Keratinocyte (primary cell): ENCODE measurements at places on chromosomes 7 and 10.

DNA sequence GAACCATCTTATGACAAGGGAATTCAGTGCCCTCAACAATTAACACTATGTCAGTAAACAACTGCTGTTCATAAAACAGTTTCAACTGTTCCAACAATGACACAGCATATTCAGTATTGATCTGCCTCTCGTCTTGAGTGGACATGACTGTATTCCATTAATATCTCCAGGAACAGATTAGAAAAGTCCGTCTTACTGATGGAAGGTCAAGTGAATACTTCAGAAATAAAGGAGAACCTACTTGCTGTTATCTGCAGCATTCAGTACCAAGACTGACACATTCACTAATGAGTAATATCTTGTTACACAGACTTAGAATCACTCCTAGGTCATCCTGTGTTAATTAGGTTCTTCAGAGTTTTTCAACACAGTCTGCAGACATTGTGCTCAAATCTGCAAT lies 12.1 kb downstream of the KBTBD2 start:
- no peak for DNase-seq
- H3K4me3 ChIP-seq = no peak overlapping the region
- H3K36me3 ChIP-seq = peaks cover 6% of the 10 kb centered on the region
- no peaks in the 10 kb centered on the region for H3K27me3 ChIP-seq
- H3K4me1 ChIP-seq = no peaks in the 10 kb centered on the region

- H3K4me1 ChIP-seq = no peaks in the 10 kb centered on the region
- no peak for DNase-seq
- no peak overlapping the region for H3K27ac ChIP-seq
- H3K27me3 ChIP-seq = no peaks in the 10 kb centered on the region
Observed at GRCh38 chr7:13948019-13948801, 41.3 kb downstream of the ETV1 start.

- H3K27me3 ChIP-seq = no peaks in the 10 kb centered on the region
- no peak for DNase-seq
- no peak overlapping the region for H3K27ac ChIP-seq
- no peaks in the 10 kb centered on the region for H3K36me3 ChIP-seq
Observed at GRCh38 chr7:134372858-134373257, 56.1 kb upstream of the SLC35B4 start.

DNA sequence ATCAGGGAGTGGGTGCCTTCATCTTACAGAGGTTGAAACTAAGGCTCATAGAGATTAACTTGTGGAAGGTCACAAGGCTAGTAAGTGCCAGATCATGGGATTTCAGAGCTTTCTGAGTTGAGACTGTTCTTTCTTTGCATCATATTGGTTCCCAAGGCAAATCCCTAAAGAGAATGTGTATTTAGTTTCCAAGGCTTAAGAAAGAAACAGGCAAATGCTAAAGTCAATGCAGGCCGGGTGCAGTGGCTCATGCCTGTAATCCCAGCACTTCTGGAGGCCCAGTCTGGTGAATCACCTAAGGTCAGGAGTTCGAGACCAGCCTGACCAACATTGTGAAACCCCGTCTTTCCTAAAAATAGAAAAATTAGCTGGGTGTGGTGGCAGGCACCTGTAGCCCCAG lies 19.8 kb downstream of the CDK1 start:
- no peaks in the 10 kb centered on the region for H3K4me1 ChIP-seq
- H3K4me3 ChIP-seq = no peak overlapping the region
- H3K27me3 ChIP-seq = no peaks in the 10 kb centered on the region
- H3K36me3 ChIP-seq = no peaks in the 10 kb centered on the region
- DNase-seq = no peak
- no peak overlapping the region for H3K27ac ChIP-seq

- no peak overlapping the region for H3K4me3 ChIP-seq
- no peak overlapping the region for H3K27ac ChIP-seq
- DNase-seq = no peak
Observed at GRCh38 chr7:146878901-146879300, 762.3 kb downstream of the CNTNAP2 start.

GRCh38 chr10:22320591-22321155 lies at the start of gene BMI1:
Gene BMI1, plus strand, starts transcription at chr10:22321099. Its CDS starts 5,351 bp downstream, at chr10:22326450.
- no peaks in the 10 kb centered on the region for H3K36me3 ChIP-seq
- DNase-seq = no peak
- peak within 1 kb of the TSS; percentile 36 for H3K27ac ChIP-seq
- H3K4me3 ChIP-seq = peak within 1 kb of the TSS; percentile 86
- peaks cover 21% of the 10 kb centered on the region for H3K4me1 ChIP-seq
- peaks cover 14% of the 10 kb centered on the region for H3K27me3 ChIP-seq

DNA sequence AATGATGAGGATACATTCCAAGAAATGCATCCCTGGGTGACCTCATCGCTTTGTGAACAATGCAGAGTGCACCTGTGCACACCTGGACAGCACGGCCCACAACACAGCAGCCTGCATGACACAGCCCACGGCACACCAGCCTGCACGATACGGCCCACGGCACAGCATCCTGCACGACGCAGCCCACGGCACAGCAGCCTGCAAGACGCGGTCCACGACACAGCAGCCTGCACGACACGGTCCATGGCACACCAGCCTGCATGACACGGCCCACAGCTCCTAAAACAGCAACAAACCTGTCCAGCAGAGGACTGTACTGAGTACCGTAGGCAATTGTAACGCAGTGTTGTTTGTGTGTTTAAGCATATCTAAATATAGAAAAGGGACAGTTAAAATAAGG lies 134.7 kb upstream of the PPP2R2D start:
- H3K4me3 ChIP-seq = no peak overlapping the region
- no peaks in the 10 kb centered on the region for H3K36me3 ChIP-seq
- no peaks in the 10 kb centered on the region for H3K4me1 ChIP-seq
- H3K27ac ChIP-seq = no peak overlapping the region
- no peaks in the 10 kb centered on the region for H3K27me3 ChIP-seq

DNA sequence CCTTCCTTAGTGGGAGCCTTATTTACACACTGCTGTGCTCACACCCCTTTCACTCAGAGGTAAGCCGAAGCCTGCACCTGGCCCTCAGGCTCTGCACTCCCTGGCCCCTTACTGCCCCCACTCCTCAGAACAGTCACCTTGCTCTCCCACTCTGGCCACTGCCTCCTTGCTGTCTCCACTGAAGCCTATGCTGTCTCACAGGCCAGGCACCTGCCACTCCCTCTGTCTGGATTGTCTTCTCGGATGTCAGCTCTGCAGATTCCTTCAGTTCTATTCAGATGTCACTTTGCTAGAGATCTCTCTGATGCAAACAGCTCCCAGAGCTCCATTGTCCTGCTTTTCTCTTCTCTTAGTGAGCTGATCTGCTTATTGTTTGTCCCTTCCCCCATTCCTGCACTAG lies 390.7 kb downstream of the DPP6 start:
- no peak overlapping the region for H3K4me3 ChIP-seq
- H3K4me1 ChIP-seq = no peaks in the 10 kb centered on the region
- no peaks in the 10 kb centered on the region for H3K36me3 ChIP-seq
- no peak overlapping the region for H3K27ac ChIP-seq
- DNase-seq = no peak
- no peaks in the 10 kb centered on the region for H3K27me3 ChIP-seq

GRCh38 chr10:11743461-11744338 lies 1.5 kb downstream of the ECHDC3 start:
- no peak for DNase-seq
- no peaks in the 10 kb centered on the region for H3K27me3 ChIP-seq
- H3K36me3 ChIP-seq = no peaks in the 10 kb centered on the region
- H3K27ac ChIP-seq = no peak overlapping the region

- no peak for DNase-seq
- H3K27me3 ChIP-seq = no peaks in the 10 kb centered on the region
- H3K4me1 ChIP-seq = peaks cover 35% of the 10 kb centered on the region
- no peaks in the 10 kb centered on the region for H3K36me3 ChIP-seq
Observed at GRCh38 chr7:39616138-39616537, 7.2 kb upstream of the RALA start.

DNA sequence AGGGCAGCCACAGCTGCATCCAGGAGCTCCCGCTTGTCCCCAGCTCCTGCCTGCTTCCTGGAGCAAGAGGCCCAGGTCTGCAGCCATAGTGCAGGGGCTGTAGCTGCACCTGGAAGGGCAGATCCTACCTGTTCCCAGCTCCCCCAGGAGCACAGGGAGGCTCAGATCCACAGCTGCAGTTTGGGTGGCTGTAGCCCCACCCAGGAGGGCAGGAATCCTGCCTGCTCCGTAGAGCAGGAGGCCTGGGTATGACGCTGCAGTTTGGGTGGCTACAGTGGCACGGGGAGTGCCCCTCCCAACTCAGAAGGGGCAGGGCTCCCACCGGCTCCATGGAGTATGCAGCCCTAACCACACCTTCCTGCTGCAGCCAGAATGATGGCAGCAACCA lies 26.7 kb upstream of the CDCA7L start:
- H3K4me3 ChIP-seq = no peak overlapping the region
- H3K27ac ChIP-seq = no peak overlapping the region
- DNase-seq = no peak
- no peaks in the 10 kb centered on the region for H3K4me1 ChIP-seq

GRCh38 chr10:78892338-78893176 lies 176.2 kb upstream of the ZMIZ1 start:
- H3K36me3 ChIP-seq = no peaks in the 10 kb centered on the region
- H3K4me3 ChIP-seq = no peak overlapping the region
- peaks cover 5% of the 10 kb centered on the region for H3K4me1 ChIP-seq
- H3K27me3 ChIP-seq = peaks cover 2% of the 10 kb centered on the region
- no peak overlapping the region for H3K27ac ChIP-seq

DNA sequence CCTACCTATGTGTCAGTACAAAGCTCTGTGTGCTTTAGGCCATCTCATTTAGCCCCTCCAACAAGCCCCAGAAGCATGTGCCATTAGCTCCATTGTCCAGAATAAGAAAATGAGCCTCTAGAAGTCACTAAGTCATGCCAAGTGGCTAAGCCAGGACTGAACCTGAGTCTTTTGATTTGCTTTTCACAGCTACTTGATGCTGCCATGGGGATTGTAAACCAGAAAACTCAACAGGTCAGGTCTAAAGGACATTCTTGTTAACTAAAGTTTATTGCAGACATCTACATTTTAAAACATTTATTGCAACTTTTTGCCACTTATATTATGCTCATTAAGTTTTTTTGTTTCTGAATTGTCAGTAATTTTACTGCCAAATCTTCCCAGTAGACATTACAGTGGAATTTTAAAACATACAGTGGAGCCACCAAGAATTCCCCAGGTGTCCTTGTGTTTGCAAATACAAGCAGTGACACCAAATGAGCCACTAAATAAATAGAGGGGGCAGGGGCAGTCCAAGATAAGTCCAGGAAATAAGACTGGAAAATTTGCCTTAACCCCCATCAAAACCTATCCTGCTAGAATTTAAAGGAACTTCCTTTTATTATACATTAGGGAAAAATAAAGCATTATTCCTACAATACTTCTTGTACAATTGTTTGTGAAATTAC lies 115.9 kb downstream of the RAPGEF5 start:
- no peak for DNase-seq
- H3K27me3 ChIP-seq = no peaks in the 10 kb centered on the region
- H3K36me3 ChIP-seq = no peaks in the 10 kb centered on the region
- H3K27ac ChIP-seq = no peak overlapping the region
- no peak overlapping the region for H3K4me3 ChIP-seq
